Stimulated activated CD8-positive, alpha-beta memory T cell treated with anti-CD3 and anti-CD28 coated beads, Interleukin-4, amount 100 ng/mL, for 1 hour (primary cell): ENCODE measurements at places on chromosomes 1 and 21.
A peak's percentile ranks its signal among the peaks of the same experiment; 100 is the strongest.

DNA sequence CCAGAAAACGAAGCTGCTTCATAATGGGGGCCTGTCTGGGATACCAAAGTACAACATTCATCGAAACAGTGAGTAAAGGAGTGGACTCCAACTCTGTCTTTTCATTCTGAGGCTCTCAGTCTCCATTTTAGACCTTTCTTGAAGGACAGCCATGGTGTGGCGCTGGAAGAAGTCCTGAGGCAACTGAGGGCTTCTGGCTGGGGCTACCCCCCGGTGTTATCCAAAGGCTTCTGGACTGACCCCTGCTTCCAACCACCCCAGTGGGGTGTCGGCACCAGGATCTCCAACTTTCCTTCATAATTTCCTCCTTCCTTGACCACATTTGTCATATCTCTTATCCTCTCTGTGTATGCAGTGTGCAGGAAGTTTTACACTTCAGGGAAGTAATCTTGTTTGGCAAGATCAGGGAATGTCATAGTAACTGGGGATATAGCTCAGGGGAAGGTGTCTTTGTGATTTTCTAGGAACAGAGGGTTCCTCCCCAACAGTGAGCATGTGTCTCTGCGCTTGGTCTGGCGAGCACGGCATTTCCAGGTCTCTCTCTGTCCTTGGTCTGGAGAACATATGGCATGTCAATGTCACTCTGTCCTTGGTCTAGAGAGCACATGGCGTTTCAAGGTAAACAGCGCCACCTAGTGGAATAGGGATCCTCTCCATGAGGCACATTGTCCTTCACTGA lies 19.4 kb upstream of the BSDC1 start:
- DNase-seq, result peak; percentile 53

DNA sequence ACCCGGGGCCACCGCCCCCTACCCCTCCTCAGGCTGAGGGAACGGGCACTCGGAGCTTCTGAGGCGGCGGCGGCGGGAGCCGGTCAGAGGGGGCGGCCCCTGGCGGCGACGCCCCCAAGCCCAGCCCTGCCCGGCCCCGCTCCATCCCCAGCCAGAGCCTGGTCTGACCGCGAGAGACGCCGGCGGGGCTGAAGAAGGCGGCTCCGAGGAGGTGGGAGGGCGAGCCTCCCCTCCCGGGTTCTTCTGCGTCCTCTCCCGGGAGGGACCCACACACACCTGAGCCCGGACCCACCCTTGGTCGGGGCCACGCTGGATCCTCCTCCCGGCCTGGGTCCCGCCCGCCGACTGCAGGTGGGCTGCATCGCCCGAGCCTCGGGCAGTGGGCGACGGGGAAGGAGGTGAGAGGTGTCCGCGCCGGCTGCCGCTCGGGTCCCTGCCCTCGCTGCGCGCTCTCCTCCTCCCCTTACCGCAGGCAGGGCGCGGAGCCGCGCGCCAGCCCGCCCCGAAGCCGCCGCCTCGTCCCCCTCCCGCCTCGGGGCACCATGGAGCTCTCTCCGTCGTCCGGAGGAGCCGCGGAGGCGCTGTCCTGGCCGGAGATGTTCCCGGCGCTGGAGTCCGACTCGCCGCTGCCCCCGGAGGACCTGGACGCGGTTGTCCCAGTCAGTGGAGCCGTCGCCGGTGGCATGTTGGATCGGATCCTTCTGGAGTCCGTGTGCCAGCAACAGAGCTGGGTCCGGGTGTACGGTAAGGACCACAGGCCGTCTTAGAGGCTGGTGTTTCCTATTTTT lies at the start of gene RASAL2:
Gene RASAL2, plus strand, starts transcription at position 154 of the 788 bp plus-strand sequence. Its CDS starts 389 bp downstream, at position 543.
- no peak for DNase-seq

- no peak for DNase-seq
These were observed 30.3 kb upstream of the KCNQ4 start for GRCh38 chr1:40753142-40753882.

DNA sequence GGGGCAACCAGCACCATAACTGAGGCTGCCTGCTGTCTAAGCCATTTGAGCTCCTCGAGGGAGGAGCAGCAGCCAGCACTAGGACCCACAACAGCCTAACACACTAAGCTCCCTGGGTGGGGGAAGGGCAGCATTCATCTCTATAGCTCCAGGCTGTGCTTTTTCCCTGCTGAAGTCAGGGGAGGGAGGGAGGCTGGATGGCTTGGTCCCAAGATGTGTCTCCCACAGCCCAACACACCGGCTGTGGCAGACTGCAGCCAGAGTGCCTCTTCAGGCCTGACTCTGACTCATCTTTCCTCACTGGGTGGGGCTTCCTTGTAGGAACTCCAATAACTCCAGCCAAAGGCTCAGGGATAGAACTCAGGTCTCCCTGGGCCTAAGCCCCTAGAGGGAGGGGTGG lies 296.3 kb downstream of the PRDM2 start:
- no peak for DNase-seq
